ENCODE measurements at places on chromosomes 12 and 14.

DNA sequence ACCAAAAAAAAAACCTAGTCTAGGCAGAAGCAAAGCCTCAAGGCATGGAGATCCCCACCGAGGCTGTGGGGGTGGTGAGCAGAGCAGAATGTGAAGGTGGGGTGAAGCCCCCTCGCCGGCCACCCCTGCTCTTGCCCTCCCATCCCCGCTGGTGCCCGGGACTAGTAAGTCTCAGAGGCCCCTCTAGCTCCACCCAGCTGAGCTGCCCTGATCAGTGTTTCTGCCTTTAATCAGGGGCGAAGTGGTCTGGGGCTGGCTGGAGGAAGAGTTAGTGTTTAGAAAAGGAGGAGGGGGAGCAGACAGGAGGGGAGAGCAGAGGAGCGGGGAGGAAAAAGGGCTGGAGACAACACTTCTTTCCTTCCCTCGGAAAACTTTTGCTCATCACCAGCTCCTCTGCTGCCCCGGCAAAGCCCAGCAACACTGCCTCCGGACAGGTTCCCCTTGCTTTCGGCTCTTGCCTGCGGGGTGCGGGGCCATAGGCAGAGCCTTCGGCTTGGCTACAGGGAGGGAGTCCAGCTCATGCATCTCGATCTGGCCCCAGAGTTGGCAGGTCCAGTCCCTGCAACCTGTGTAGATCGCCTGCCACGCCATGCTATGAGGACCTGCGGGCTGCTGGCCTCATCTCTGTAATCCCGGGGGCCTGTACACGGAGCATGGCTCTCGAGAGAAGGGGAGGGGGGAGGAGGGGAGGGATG, 3.4 kb upstream of the DLK1 start:
- no peak for DNase-seq

- no peak for DNase-seq
Observed at GRCh38 chr14:79515158-79515557, 696.1 kb downstream of the DIO2 start.

DNA sequence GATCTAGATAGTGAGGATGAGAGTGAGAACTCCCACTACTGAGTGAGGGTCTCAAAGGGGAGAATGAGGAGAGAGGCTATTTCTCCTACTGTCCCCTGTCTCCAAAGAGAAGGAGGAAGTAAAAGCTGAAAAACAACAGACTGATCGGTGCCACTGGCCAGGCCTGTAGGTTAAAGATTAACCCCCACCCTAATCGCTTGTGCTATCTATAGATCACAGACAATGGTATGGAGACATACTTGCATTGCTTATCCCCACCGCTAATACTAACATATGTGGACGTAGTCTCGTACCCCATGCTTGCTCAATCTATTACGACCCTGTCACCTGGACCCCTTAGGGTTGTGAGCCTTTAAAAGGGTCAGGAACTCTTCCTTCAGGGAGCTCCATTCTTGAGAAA, 777.9 kb upstream of the TMEM132C start:
- DNase-seq = no peak

GRCh38 chr12:27817766-27818165, 37.7 kb upstream of the MANSC4 start:
- no peak for DNase-seq

DNA sequence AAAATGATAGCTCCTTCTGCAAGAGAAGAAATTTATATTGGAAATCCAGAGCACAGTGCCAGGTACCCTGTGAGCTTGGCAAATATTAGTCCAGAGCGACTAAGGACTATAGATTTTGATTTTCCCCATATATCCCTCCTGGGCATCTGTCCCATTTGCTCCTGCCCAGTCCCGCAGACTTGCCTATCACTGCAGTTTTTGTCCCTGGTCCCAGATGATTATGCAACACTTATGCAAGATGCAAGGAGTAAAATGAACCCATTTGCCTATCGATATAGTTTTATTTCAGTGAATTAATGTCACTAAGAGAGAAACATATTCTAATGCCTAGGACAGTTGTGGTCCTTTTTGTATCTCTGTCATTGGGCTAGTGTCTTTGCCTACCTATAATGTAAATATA, 215.9 kb upstream of the BMP4 start:
- peak; percentile 15 for DNase-seq

GRCh38 chr14:74500417-74501134, 7.0 kb downstream of the ISCA2 start:
- no peak for DNase-seq

GRCh38 chr12:55289999-55290398, 6.4 kb downstream of the OR6C6 start:
- DNase-seq = no peak

DNA sequence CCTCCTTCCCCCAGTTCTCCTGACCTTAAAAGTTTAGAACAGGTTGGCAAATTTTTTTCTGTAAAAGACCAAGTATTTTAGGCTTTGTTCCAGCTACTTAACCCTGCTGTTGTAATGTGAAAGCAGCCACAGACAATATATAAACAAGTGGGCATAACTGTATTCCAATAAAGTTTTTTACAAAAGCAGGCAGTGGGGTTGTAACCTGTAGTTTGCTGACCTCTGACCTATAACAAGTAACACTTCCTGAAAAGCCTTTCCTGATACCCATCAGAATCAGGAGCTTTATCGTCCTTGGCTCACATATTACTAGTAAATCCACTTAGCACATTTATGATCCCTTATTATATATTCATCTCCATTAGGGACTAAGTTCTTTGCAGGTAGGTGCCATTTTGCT, 13.1 kb upstream of the SMARCC2 start:
- DNase-seq = no peak

- no peak for DNase-seq
Observed at GRCh38 chr14:63388766-63389431, 70.2 kb upstream of the GPHB5 start.

GRCh38 chr14:21671371-21671770, 2.2 kb downstream of the OR4E1 start:
- DNase-seq = no peak

DNA sequence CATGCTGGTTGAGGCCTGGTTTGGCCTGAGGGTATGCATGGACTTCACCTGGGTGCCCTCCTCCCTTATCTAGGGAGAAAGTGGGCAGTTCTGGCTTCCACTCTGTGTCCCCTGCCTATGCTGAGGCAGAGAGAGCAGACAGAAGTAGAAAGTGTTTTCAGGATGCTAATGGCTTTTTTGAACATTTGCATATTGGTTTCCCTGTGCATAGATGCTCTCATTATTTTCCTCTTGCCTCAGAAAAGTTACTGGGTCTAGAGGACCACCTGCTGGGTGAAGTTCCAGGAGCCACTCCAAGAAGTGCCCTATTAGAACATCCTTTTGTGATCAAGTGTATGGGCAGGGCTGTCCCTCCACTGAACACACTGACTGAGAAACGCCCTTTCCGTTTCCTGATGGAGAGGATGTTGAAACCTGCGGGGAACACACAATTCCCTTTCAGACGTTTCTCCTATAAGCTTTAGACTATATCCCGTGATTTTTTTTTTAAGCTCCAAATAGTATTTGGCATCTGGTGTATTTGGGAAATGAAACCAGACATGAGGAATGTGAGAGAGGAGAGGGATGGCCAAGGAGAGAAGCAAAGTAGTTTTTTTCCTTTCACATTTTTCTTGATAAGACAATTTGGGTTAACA, 66.6 kb downstream of the DAAM1 start:
- DNase-seq = no peak

DNA sequence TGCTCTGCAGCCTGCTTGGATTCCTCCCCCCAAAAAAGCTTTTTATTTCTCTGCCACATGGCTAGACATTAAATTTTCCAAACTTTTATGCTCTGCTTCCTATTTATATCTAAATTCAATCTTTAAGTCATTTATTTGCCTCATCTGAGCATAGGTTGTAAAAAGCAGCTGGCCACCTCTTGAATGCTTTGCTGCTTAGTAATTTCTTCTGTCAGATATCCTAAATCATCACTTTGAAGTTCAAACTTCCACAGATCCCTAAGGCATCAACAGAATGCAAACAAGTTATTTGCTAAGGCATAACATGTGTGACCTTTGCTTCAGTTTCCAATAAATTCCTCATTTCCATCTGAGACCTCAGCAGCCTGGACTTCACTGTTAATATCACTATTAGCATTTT, 209.6 kb downstream of the FSCB start:
- DNase-seq = no peak

DNA sequence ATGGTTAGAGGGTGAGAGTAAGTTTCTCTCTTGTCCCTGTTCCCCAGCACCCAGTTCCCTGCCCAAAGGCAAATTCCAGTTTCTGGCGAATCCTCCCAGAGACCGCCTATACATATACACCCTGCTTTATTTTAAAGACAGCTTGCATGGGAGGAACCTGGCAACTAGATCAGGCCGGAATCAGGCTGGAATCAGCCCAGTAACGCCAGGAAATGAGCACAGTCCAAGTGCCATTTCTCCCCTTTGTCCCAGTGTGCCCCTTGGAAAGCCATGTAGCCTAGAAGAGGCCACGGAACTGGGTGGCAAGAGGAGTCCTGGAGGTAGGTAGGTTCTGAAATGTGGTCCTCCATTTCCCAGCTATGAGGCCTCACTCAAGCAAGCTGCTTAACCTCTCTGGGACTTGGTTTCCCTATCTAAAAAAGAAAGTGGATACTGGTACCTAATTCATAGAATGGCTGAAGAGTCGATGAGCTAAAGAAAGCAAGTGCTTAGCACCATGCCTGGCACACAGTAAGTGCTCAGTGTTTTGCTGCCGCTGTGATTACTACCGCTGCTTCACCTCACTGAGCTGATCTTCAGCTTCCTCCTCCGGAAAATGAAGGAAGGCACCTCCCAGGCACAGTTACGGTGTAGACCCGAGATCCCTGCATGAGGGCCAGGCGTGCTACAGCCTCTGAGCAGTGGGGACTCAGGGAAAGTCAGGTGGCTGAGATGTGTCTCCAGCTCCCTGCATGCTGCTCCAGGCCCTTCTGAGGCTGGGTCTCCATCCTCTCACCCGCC, 36.4 kb downstream of the PITPNM2 start:
- DNase-seq = no peak

- no peak for DNase-seq
Observed at GRCh38 chr12:131051155-131051473, 97.4 kb downstream of the ADGRD1 start.

GRCh38 chr12:52812749-52813148, 1.2 kb downstream of the KRT4 start:
- no peak for DNase-seq

DNA sequence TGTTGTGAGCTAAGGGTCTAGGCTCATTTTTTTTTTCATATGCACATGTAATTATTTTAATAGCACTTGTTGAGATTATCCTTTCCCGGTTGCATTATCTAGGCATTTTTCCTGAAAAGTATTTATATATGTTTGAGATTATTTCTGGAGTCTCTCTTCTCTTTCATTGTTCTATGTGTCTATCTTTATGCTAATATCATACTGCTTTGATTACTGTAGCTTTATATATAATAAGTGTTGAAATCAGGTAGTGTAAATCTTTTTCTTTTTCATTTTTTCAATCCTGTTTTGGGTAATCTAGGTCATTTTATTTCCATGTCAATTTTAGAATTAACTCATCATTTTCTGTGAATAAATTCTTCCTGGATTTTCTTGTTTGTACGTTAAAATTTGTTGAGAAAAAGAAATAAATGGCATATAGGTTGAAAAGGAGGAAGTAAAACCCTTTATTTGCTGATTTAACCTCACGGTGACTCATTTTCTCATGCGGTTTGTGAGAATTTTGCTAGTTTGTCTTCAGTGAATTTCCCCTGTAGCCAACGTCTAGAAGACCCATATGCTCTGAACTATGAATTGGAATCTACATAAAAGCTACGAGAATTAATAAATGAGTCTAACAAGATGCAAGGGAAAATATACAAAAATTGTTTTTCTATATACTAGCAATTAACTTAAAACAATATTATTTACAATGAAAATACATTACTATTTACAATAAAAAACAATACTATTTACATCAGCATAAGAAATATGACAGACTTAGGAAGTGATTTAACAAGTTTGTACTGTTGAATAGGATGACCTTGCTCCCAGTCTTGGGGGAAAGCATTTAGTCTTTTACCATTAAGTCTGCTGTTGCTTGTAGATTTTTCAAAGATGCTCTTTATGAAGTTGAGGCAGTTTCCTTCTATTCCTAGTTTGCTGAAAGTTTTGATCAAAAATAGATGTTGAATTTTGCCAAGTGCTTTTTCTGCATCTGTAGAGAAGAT, 105.0 kb downstream of the SNAPC1 start:
- DNase-seq = no peak

DNA sequence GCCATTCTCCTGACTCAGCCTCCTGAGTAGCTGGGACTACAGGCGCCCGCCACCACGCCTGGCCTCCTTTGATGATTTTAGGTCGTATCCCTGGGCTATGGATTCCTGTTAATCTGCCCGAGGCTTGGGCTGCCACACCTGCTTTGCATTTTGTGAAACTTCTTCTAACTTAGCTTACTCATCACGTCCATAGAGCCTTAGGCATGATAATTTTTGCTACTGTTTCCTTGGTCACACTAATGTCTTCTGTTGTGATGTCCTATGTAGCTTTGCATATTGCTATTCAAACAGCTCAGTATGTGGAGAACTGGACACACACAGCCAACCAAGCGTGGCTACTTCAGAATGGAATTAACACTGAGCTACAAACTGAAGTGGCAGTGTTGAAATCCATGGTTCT, 47.5 kb upstream of the DDX11 start:
- DNase-seq = no peak

DNA sequence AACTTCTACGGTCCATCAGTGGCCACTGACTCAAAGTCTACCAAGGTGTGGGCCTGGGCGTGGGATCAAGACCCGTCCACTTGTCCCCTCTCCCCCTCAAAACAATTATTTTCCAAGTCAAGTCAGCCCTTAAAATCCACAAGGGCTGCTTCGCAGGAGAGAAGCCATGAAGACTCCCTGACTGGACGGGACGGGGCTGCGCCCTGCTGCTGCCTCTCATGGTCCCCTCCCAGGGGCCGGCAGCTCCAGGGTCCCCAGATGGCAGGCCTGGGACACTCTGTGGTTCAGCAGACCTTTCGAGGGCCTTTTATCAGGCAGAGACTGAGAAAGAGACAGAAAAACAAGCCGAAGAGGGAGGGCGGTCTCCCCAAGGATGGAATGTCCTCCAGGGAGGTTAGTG, 10.8 kb downstream of the NGB start:
- no peak for DNase-seq

DNA sequence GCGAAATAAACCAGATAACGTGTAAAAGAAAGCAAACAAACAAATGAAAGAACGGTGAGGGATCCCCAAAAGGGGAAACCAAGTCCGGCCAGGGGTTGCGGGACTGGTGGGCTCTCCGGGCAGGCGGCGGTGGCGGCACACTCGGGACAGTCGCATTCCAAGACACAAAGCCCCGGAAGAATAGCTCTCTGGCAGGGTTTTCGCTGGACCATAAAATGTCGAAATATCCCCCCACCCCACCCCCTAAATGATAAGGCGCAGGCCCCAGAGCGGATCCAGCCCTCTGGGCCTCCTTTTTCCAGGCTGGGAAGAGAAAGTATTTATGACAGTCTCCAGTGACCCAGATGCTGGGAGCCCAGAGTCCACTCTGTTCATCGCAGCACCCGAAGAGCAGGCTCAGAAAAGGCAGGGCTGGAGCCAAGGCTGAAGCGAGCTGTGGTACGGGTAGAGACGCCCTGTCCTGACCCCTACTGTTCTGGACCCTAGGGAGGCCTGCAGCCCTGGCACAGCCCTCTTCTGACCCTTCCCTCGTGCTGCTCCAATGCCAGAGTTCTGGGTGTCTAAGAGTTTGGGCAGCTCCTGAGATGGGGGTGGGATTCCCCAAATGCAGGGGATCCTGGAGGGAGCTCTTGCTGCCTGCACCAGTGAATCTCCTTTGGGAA, 2.1 kb upstream of the HOXC8 start:
- DNase-seq = no peak

GRCh38 chr14:75449036-75449435, 21.2 kb downstream of the JDP2 start:
- no peak for DNase-seq

All from NCI-H446 treated with DMSO at 0.1 percent for 48 hours (cell line).